SHP77 (cell line): ENCODE measurements at places on chromosomes 1 and 21.

GRCh38 chr1:239126884-239127283 is 259.5 kb upstream of the CHRM3 start:
- DNase-seq = no peak

DNA sequence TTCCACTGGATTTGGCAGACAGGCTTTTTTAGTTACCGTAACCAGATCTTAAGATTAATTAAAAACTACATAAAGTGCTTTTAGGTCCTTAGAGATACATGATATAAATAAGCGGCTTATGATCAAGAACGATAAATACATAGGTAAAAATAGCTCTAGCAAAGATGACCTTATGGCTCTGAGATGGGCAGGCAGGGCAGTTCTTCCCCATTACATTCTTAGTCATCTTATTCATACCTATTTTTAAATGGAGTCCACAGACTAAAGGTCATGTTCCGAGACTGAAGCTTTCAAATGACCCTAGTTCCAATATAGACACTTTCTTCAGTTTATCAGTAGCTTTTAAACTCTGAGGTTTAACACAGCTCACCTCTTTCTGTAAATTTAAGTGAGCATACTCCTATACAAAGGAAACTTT is 4.3 kb downstream of the MCL1 start:
- no peak for DNase-seq

- DNase-seq = no peak
Observed at GRCh38 chr1:37465593-37466517, 8.5 kb upstream of the ZC3H12A start.

DNA sequence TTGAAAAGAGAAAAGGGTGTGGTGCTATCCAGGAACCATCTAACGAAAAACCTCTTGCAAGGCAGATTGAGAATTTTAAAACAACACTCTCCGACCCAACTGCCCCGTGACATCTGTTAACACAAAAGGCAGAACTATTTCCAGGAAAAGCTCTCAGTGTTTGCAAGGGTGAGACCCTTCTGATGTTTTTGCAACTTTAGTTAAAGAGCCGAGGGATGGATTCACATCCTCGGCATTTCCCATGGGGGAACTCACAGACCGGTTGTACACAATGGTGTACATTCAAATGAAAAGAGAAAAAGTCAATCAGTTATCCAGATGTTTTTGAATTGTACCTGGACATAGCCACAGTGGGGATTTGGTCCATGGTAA is 120.0 kb downstream of the NGF start:
- DNase-seq = no peak

DNA sequence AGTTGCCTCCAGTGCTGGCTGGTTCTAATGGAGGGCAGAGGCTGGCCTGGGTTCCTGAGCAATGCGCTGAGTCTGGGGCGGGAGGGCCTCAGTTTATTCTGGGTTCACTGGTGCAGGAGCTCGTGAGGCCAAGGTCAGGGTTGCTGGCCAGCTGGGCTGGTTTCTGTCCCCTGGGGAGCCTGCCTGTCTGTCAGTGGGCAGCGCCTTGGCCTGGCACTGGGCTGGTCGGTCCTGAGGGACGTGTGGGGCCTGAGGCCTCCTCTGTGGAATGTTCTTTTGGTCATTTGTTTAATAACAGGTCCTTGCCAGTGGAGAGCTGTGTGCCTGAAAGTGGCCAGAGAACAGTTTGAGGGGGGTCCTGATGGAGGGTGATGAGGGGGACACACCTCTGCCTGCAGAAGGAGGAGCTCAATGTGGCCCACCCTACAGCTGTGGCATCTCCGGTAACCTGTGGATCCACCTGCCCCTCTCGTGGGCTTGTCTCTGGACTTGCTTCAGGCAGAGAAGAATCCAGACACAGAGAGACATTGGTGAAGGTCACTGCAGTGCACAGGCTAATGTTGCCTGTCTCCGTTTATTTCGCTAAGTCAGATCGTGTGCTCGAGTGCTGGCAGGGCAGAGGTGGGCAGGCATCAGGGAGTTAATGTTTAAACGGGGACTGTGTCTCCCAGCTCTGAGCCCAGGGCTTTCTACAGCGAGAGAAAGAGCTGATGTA is 34.6 kb downstream of the COQ8A start:
- DNase-seq = no peak

DNA sequence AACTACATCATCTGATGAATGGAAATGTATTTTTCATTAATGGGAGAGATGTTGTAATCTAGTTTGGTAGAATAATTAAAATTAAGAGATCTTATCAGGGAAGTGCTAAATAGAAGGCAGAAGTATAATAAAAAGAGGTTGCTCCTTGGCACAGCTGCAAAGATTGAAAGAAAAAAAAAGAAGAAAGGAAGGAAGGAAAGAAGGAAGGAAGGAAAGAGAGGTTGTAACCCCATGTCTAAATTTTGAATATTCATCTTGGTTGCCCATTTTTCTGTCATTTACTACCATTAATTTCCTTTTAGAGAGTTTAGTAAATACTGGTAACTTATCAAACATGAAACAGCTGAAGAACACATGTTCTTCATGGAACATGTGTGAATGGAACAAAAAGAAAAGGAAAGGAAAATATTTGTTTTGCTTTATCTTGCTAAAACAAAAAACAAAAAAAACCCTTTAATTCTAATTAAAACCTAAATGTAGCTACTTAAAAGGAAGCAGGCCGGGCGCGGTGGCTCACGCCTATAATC is 10.5 kb upstream of the MDM4 start:
- DNase-seq = no peak

DNA sequence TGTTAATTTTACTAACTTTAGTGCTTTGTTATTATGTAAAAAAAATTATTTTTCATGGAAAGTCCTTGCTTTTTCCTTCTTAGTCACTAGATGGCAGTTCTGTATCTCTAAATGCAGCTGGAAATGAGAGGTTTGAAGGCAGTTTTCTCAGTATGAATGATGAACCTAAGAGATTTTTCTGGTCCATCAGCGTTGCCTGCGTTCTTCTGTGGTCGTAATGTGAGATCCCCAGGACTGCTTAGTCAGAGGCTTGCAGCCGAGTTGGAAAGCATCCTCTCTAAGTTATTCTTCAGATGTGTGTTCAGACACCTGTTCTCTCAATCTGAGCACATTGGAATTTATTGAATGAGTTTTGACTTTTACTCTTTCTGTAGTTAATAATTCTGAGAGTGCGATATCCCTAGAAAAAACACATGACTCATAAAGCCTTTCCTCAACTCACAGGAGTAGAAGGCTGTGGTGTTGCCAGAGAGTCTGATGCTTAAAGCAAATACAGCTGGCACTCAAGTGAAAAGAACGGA is 99.3 kb downstream of the FMN2 start:
- DNase-seq = peak; percentile 77

DNA sequence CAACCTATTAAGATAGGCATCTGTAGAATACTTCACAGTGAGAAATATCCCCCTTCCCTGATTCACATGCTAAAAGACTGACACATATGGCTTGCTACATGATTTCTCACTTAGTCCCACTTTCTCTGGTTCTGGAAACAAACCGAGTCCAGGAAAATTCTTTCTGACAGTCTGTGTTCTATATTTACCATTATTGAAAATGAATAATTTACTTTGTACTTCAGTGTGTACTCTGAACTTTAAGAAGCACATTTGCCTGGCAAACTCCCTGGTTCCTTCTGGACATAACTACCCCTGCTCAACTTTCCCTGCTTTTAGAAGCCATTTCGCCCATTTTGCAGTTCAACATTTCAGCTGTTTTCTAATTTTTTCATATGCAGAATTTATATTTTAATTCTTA is 53.6 kb downstream of the APCS start:
- DNase-seq = no peak

GRCh38 chr21:31003471-31003870 is 34.8 kb downstream of the KRTAP19-8 start:
- DNase-seq = no peak

GRCh38 chr1:150528196-150528595 is 12.6 kb downstream of the FALEC start:
- no peak for DNase-seq

DNA sequence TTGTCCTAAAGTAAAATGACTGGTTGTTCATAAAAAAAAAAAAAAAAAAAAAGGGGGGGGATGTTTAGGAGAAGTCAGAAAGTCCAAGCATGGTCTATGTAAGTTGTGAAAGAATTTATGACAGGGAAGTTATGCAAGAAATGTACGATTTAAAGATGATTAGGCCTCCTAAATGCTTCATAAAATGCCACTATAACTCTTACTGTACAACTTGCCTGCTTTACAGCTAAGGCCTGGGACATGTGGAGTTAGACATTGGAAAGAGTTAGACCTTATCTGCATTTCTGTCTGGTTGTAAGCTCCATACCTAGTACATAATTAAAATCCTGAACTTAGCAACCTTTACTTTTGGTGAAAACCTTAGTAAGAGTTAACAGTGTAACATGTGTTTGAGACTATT is 150.0 kb downstream of the TPR start:
- no peak for DNase-seq

DNA sequence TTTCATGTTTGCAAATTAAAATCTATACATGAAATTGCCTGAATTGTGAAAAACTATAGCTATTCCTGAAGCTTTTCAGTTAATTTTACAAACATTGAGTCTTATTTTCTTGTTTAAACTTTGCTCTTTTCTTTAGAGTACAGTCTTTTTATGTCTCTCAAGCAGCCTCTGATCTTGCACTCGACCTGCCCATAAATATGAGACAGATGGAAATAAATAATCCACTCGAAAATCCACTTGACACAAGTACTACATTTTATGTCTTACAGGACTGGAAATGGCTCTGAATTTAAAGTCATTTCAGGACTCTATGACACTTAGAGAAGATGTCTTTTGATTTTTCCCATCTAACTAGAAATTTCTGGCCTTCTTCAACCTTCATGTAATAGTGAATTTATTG is 283.8 kb downstream of the USP25 start:
- DNase-seq = no peak

DNA sequence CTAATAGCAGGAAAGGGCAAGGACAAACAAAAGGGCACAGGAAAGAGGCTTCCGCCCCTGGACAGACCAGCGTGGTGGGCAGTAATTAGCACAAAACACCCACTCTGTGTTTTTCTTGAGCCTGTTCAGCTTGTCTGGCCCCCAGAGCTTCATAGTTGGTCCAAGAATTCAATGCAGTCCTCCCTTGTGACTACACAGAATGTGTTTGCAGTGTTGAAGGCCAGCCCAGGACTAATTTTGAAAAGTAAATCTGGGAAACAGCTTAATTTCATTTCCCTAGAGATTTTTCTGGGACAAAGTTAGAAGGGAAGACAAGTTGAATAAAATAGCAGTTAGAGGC is 49.2 kb upstream of the LMO4 start:
- DNase-seq = no peak

DNA sequence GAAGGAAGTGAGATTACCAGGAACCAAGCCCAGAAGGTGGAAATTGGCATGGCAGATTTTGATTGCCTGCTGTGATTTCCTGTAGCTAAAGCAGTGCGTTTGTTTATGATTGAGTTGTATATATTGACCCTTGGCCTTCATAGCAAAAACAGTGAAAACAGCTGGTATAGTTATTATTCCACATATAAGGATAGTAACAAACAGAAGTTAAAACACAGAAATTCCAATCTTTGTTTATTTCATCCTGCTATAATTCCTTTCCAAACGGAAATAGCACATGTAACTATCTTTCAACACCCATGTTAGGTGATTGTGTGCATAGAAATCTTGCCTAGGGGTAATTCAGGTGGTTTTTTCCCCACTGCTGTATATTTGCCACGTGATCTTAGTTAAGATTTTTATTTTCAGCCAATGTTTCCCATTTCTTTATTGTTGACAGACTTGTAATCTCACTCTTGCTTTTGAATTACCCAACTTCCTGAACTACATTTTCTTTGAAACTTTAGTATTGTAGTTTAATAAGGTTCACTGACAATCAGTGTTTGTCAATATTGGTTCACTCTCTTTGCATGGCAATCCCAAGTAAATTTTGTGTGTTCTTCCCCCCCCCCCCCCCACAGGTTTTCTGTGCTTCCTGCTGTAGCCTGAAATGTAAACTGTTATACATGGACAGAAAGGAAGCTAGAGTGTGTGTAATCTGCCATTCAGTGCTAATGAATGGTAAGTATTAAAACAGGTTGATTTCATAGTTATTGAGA is 102.7 kb downstream of the CC2D1B start:
- DNase-seq = no peak

DNA sequence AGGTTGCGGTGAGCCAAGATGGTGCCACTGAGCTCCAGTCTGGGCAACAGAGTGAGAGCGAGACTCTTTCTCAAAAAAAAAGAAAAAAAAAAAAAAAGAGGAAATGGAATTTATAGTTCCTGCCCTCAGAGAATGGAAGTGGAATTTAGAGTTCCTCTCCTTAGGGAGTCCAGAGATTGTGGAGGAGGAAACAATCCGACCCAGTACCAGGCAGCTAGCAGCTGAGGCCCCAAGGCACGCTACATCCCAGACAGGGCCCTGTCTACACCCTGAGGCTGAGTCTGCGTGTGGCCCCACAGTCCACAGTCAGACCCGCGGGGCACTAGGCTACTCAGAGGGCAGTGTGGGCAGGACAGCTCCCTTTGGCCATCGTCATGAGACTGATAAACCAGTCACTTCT is 1.9 kb upstream of the MFN2 start:
- DNase-seq = no peak

DNA sequence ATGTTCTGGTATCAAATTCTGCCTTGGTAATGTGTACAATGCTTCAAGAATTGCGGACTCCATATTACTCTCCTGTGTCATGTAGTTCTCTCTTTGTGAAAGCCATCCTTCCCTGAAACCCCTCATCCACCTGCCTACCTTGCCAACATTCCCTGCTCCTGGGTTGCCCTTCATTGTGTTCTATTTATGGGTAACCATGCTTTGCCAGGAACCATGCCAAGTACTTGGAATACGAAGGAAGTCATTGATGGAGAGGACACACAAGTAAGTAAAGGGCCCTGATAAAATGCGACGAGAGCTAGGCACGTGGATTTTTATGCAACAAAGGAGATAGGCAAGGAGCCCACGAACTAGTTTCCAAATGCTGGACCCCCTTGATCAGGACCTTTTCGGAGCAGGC is 300.8 kb downstream of the DISC1 start:
- peak; percentile 41 for DNase-seq

GRCh38 chr1:111635324-111636009 is 15.9 kb downstream of the RAP1A start:
- no peak for DNase-seq

DNA sequence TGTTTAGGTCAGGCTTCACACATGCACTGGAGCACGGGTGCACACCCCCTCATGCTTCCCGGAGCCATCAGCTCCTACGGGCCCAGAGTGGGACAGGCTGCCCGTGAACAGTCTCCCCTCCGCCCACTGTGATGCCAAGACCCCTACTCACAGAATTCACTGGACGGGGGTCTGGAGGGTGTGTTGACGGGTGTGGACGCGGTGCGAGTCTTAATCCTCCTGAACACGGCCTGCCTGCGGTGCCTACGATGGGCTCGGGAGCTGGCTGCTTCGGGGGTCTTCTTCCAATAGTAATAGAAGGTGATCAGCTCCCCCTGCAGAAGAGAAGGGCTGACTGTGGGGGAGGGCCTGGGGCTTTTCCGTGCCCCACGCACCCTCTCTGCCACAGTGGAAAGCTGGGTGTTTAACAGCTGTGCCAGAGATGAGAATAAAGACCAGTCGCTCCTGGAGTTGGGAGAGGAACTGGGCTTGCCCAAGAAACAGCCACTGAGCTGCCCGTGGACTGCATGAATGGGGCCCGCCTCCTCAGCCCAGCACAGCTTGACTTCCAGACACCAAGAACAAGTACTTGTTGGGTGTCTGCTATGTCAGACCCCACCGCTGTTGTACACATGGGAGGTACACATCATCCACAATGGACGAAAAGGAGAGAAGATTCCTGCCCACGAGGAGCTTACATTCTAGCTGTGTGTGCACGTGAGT is 47.9 kb downstream of the SLC45A1 start:
- no peak for DNase-seq
